ENCODE measurements at places on chromosomes 16 and 17. TPM values are rescaled to one million over a fixed set of nuclear protein-coding genes. Genes with fewer than 3 reads are reported as not detected.

Gene MT1F
- 5.1 TPM for polyA plus RNA-seq

- peak; percentile 41 for DNase-seq
Observed at GRCh38 chr17:3802461-3803307, 1.7 kb upstream of the ITGAE start.

- peak; percentile 39 for DNase-seq
Observed at GRCh38 chr16:70478912-70479341, 24.5 kb downstream of the FCSK start.

- peak; percentile 79 for DNase-seq
Observed at GRCh38 chr16:52405441-52405840, 141.5 kb downstream of the TOX3 start.

DNA sequence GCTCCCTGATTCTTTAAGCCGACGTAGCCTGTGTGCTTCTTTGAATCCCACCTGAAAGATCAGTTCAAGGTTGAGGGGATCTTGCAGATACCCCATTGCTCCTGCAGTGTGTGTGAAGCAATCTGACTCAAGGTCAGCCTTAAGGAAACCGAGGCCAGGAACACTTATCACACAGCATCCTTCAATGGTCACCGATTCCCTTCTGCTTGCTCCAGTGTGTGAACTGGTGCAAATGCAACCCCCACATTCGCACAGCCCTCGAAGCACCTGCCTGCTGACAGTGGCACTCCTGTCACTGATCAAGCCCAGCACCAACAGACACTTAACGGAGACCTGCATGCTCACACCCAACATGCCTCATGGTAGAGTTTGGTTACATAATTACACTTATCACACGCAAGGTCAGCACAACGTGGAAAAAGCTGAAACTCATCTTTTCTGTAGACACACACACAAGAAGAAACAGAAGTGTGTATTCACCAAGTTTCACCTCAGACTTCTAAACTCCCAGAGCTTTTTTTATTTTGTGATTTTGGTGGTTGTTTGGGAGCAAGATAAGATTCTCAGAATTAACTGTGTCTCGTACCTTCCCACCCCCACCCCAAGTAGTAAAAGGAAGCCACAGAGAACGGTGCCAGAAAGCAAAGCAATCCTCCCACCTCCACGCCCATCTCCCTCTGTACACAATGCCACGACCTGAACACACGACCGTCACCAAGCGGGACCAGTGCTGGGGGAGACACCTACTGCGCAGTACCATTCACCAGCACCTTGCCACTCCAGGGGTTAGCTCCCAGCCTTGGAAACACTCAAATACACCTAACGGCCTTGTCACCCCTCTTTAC is 37.2 kb downstream of the LITAFD start:
- DNase-seq: no peak
